Lower lobe of right lung (tissue), 2 donors: ENCODE measurements at places on chromosomes 16 and 17. TPM values are rescaled to one million over a fixed set of nuclear protein-coding genes. Genes with fewer than 3 reads are reported as not detected.

The CHD9NB gene
- 12.4 TPM for total RNA-seq

The TMEM235 gene
- total RNA-seq = not detected

- no peak for DNase-seq
Observed at GRCh38 chr17:17348872-17349723, 45.9 kb downstream of the NT5M start.

DNA sequence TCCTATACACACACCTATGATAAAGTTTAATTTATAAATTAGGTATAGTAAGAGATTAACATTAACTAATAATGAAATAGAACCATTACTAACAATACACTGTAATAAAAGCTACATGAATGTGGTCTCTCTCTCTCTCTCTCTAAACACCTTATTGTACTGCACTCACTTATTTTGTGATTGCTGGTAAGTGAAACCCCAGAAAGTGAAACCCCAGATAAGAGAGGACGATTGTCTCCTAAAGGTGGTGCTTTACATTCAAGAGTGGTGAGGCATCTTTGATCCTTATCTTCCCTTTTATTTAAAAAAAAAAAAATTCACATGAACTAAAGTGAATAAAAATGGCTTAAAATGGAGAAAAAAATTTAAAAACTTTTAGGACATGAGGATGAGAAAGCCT lies 80.1 kb upstream of the TRAP1 start:
- DNase-seq = no peak

- no peak for DNase-seq
Observed at GRCh38 chr16:27398894-27399853, 2.8 kb upstream of the IL21R start.

The UNC45B gene
- 0.77 TPM for total RNA-seq

GRCh38 chr16:35295856-35296255 lies 1836.4 kb downstream of the TP53TG3F start:
- DNase-seq = no peak

The BBS2 gene
- 42.2 TPM for total RNA-seq

DNA sequence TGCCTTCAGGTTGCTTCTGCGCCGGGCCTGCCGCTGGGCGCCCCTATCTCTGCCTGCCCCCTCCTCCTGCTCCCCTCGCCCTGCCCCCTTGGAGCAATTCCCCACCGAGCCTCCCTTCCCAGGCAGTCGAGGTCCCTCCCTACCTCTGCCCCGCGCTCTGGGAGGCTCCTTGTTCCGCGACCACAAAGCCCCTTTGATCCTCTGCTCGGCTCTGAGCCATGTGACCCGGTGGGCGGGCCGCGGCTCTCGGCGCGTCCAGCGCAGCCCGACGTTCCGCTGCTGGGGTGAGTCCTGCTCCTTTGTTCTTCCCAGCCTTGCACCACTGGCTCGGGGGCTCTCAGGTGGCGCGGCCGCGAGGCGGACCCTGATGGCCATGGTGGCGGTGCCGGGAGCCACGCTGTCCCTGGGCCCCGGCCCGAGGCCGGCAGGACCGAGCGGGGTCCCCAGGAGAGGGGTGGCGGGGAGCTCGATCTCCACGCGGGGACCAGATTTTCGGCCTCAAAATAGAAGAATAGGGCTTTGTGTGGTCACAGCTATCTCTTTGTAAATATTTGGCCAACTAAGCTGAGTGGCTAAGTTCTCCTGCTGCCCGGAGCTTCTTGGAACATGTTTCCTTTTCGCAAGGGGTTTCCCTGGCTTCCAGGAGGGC lies 310.6 kb downstream of the SEC14L1 start:
- DNase-seq = peak; percentile 79

DNA sequence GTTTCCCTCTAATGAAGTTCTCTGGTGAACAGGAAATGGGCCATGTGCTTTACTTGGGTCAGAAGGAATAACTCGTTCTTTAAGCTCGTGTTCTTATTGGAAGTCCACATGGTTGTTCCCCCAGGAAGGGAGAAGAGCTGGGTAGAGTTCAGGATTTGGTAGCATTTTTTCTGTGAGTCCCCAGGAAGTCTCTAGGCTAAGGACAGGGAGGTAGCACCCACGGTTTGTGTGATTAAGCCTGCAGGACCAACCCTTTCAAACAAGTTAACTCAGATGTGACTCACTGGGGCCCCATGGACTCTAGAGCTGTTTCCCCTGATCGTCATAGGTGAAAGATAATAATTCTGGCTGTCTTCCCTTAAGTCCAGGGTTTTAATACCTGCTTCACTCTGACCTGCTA lies 16.4 kb downstream of the SAP30BP start:
- DNase-seq = no peak

The GAST gene
- not detected for total RNA-seq

DNA sequence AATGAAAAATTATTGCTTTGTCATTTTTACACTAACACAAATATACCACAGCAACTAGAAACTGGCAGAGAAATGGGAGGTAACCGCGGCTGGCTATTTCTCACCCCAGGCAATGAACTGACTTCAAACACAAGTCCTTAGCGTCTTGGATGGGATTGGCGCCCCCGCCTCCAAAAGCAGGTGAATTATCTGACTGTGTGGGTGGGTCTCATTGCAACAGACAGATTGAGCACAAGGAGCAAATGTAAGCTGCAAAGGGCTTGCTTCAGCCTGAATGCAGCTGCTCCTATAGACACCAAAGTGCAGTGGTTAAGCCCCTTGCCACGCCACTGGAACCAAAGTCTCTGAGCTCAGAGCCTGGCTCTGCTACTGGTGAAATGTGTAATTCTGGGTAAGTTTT lies 225.0 kb downstream of the XYLT1 start:
- DNase-seq = no peak

DNA sequence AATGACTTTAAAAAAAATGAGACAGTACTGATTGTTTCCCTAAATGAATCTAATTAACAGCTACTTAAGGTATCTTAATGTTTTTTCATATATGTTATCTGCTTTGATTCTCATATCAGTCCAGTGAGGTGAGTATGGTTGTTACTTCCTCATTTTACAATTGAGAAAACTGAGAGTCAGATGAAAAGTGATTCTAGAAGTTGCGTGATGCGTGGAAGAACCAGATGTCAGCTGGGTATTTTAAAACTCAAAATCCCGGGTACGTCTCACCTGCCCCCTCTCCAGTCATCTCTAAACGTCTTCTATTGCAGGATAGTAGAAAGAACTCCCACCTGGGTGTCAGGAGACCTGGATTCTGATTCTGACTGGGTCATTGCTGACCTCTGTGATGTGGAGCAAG lies 89.2 kb downstream of the MAP2K6 start:
- no peak for DNase-seq

GRCh38 chr17:43328650-43329049 lies 70.1 kb upstream of the ARL4D start:
- DNase-seq = no peak

The KRTAP1-5 gene
- total RNA-seq = not detected

GRCh38 chr17:60328679-60329078 lies 63.3 kb downstream of the USP32 start:
- DNase-seq = no peak

The HBM gene
- not detected for total RNA-seq

- no peak for DNase-seq
Observed at GRCh38 chr16:81610144-81610842, 165.7 kb downstream of the CMIP start.

The AP1G1 gene
- total RNA-seq = 78.9 TPM

- DNase-seq = no peak
Observed at GRCh38 chr16:5321930-5322329, 224.3 kb upstream of the EEF2KMT start.

DNA sequence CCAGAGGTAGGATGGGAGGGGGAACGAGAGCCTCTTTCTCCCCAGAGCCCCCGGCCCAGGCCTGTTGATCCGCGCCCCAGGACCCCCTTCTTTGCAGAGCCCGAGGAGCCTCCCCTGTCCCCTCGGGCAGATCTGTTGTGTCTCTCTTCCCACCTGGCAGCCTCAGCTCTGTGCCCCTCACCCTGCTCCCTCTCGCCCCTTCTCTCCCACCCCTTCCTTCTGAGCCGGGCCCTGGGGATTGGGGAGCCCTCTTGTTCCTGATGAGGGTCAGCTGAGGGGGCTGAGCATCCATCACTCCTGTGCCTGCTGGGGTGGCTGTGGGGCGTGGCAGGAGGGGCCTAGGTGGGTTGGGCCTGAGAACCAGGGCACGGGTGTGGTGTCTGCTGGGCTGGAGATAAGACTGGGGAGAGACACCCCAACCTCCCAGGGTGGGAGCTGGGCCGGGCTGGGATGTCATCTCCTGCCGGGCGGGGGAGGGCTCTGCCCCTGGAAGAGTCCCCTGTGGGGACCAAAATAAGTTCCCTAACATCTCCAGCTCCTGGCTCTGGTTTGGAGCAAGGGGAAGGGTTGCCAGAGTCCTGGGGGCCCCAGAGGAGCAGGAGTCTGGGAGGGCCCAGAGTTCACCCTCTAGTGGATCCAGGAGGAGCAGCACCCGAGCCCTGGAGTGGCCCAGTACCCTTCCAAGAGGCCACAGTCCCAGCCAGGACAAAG lies 65.4 kb downstream of the MRC2 start:
- DNase-seq = peak; percentile 46

DNA sequence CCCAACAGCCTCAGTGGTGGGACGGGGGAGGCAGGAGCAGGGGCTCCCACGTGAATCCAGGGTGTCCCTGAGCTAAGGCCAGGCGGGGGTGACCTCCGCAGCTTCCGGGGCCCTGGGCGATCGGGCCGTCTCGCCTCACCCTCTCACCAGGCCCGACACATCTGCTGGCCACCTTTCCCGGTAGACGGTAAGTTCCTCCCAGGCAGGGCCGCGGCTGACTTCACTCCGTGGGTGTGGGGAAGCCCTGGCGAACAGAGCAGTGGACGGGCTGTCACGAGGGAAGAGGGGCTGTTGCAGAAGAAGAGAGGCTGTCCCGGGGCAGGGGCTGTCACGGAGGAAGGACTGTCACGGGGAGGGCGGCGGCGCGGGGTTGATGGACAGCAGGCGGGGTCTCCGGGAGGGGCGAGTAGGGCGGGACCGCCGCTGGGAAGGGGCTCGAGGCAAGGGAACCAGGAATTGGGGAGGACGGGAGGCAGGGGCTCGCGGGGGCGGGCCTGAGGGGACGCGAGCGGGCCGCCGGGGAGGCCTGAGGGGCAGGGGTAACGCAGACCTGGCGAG lies 498 bp downstream of the PKMYT1 start:
- no peak for DNase-seq

- DNase-seq = no peak
Observed at GRCh38 chr17:39186481-39187002, 10.9 kb downstream of the CACNB1 start.

GRCh38 chr16:5056352-5056751 lies 9.4 kb downstream of the C16orf89 start:
- no peak for DNase-seq

The DBF4B gene
- 6.8 TPM for total RNA-seq

DNA sequence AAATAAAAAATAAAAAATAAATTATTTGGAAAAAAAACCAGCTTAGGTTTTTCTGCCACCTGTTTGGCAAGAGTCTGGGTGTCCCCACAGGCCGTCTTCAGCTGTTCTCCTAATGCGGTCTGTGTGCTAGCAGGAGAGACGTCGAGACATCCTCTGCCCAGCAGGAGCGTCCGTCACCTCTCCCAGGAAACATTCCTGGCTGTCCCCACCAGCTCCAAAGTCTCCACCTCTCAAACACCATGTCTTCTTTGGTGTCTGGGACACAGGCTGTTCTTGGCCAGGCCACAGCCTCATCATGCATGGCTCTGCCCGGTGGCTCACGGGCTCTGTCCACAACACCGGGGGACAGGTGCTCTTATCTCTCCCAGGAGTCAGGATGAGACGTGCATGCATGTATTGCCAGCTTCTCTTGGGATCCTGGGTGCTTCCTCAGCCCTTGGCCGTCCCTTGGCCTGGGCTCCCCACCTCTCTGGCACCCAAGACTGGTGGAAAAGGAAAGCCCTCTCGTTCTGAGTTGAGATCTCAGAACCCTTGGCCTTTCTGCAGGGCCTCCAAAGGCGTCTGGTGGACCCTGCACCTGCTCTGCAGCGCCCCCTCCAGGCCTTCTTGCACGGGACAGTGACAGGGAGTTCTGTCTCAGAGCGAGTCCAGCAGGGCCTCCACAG lies 84.9 kb upstream of the CBX4 start:
- DNase-seq = no peak

The ENKD1 gene
- total RNA-seq = 19.4 TPM

DNA sequence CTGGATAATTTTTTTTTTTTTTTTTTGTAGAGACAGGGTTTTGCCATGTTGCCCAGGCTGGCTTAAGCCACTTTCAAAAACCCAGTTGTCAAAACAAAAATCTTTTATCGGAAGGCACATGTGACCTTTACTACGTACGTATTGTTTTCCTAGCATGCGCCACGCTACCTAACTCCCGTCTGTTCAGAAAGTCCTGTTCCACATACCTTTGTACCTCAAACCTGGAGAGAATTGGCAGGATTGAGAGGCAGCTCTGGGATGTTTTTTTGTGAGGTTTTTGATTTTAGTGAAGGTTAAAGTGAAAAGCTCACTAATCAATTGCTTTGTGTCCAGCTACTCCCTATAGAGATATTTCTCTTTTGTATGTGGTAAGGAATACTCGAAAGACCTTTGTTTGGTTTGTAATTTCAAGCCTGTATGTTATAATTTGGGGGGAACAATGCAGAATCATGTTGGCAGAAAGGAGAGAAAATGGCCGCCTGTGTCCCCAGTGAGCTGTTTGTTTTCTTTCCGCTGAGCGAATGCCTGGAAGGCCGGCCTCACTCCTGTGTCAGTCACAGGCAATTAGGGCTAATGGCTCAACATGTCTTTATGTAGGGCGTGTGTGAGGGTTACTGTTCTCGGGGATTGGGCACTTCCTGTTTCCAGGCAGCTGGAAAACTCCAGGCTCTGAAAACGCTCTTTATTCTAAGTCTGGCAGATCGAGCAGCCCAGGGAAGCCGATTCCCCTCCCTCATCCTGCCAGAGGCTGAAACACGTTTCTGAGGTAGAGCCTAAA lies 60.8 kb upstream of the CLEC18A start:
- no peak for DNase-seq

The MIF4GD gene
- 32.1 TPM for total RNA-seq

GRCh38 chr17:6495450-6496115 lies 51.3 kb downstream of the PIMREG start:
- peak; percentile 26 for DNase-seq

The ABCC12 gene
- total RNA-seq = not detected

- DNase-seq = no peak
Observed at GRCh38 chr17:75194879-75195278, 10.6 kb upstream of the NUP85 start.

GRCh38 chr17:43550754-43551153 lies 4.6 kb upstream of the ETV4 start:
- DNase-seq = no peak

DNA sequence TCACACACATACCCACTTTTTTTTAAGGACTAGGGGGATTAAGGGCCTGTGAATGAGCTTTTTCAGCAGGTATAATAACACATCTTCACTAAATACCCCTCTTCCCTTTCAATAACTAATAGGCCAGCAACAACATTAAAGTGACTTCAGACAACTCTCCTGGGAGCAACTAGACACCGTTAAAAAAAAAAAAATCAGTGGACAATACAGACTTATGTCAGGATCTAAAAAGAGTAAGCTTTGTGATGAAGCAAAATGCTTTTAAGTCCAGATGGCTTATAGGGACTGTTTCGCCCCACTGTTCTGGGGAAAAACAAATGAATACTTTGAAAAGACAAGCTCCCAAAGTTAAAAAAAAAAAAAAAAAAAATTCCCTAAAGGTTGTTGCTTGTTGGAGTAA lies 29.0 kb downstream of the SPAG9 start:
- no peak for DNase-seq

The PLCG2 gene
- 47.7 TPM for total RNA-seq
